ENCODE measurements at places on chromosomes 12 and 14. TPM values are rescaled to one million over a fixed set of nuclear protein-coding genes. Genes with fewer than 3 reads are reported as not detected.

Gene SPX
- 1.2 TPM for total RNA-seq

Gene FBRSL1
- 2.9 TPM for total RNA-seq

Gene TPCN1
- total RNA-seq, result 79.8 TPM

Gene HPD
- total RNA-seq, result not detected

Gene LRP1-AS
- not detected for total RNA-seq

Gene KCNMB4
- 2.9 TPM for total RNA-seq

Gene SLC6A15
- 6.2 TPM for total RNA-seq

Gene IAPP
- not detected for total RNA-seq

Gene NXPH4
- not detected for total RNA-seq
